ENCODE measurements at places on chromosomes 5 and 9. TPM values are rescaled to one million over a fixed set of nuclear protein-coding genes. Genes with fewer than 3 reads are reported as not detected.
A peak's percentile ranks its signal among the peaks of the same experiment; 100 is the strongest.

GRCh38 chr9:79428422-79428821 lies 143.3 kb upstream of the TLE4 start:
- ATAC-seq: no peak

DNA sequence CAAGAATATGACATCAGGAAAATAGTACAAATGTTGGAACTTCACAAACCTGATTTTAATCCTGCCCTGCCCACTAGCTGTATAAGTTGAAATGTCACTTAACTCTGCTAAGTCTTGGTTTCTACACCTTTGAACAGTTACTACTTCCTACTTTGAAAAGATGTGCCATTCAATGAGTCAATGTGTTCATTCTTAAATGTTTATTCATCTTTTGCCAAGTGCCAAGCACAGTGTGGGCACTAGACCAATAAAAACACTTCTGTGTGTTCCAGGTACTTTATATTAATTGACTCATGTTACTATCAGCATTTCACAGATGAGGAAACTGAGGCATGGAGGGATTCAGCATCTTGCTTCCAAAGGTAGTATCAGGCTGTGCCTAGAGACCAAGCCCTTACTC lies 12.8 kb downstream of the PDCL start:
- ATAC-seq: peak; percentile 73

DNA sequence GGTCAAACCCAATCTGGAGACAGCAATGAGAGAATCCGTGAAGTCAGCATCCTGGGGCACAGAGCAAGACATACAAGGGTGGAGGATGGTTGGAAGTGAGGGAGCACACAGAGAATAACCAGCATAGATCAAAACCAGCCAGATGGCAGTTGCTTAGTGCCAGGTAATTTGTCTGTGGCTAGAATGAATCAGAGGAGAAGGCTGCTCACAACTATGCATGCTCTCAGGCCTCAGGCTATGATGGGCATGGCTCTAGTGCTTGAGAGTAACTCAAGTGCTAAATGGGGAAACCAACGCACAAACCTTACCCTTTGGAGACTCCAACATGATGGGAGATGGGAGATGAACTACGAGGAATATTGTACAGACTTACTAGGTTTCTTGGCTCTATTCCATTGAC lies 160.8 kb downstream of the DMRT2 start:
- ATAC-seq: peak; percentile 51

DNA sequence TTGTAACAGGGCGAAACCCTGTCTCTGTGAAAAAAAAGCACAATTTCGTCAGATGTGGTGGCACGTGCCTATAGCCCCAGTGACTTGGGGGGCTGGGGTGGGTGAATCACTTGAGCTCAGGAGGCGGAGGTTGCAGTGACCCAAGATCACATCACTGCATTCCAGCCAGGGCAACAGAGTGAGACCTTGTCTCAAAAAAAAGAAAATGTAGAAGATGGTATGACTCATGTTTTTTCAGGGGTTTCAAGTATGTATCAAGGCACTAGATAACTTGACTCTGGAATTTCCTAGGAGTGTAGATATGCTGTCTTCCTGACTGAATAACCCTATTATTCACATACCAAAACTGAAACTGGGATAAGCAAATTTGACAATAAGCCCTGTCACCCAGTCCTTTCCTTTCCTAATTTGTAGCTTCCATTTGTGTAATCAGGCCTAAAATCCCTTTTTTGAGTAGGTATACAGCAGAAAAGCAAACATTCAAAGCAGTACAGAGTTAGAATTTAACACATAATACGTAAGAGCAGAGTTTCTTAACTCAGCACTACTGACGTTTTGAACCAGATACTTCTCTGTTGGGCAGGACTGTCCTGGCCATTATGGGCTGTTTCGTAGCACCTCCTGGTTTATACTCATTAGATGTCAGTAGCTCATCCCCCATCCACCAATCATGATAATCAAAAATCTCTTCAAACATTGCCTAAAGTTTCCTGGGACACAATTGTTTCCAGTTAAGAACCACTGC lies 17.3 kb upstream of the ANKRD18B start:
- no peak for ATAC-seq

DNA sequence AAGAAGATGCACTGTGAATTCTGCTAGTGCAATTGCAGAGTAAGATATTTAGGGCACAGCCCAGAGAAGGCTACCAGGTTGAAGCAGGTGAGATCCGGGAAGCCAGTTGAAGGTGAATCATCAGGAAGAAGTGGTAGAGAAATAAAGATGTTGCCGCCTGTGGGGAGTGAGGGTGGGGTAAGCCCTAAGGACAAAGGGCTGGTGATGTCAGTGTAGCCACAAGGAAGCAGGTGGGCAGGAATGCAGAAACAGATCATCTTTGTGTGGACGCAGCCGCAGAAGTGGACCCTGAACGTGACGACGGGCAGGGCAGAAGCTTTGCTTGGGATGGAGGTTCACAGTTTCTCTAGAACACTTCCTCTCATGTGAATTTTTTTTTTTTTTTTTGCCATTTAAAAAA lies 164.2 kb downstream of the ACTL7B start:
- peak; percentile 88 for ATAC-seq

GRCh38 chr9:82555031-82555430 lies 507.9 kb downstream of the RASEF start:
- no peak for ATAC-seq

GRCh38 chr9:94700445-94700844 lies 26.1 kb upstream of the AOPEP start:
- ATAC-seq: no peak

DNA sequence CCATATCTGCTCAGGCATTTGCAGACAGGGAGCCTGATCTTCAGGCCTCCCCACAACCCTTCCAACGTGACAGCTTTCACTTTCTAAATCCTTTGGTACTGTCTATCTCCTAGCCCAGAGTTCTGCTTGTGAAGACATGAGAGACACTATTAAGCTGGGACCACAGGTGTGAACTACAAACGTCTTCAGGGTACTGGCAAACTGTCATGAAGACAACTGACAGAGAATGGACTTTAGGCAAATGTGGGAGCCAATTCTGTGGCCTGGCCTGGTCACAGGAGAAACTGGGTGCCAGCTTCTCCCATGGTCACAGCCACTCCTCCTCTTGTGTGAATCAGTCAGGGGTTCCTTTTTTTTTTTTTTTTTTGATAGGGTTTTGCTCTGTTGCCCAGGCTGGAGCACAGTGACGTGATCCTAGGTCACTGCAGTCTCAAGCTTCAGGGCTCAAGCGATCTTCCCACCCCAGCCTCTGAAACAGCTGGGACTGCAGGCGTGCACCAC lies 10.4 kb downstream of the TRIM14 start:
- peak; percentile 29 for ATAC-seq

DNA sequence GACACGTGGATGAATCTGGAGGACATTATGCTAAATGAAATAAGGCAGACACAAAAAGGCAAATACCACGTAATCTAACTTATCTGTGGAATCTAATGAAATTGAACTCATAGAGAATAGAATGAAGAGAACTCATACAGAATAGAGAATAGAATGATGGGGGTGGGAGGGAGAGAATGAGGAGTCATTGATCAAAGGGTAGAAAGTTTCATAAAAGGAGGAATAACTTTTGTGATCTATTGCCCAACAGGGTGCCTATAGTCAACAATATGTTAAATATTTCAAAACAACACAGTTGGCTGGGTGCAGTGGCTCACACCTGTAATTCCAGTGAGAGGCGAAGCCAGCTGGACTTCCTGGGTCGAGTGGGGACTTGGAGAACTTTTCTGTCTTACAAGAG lies 54.9 kb upstream of the ZNF169 start:
- no peak for ATAC-seq

DNA sequence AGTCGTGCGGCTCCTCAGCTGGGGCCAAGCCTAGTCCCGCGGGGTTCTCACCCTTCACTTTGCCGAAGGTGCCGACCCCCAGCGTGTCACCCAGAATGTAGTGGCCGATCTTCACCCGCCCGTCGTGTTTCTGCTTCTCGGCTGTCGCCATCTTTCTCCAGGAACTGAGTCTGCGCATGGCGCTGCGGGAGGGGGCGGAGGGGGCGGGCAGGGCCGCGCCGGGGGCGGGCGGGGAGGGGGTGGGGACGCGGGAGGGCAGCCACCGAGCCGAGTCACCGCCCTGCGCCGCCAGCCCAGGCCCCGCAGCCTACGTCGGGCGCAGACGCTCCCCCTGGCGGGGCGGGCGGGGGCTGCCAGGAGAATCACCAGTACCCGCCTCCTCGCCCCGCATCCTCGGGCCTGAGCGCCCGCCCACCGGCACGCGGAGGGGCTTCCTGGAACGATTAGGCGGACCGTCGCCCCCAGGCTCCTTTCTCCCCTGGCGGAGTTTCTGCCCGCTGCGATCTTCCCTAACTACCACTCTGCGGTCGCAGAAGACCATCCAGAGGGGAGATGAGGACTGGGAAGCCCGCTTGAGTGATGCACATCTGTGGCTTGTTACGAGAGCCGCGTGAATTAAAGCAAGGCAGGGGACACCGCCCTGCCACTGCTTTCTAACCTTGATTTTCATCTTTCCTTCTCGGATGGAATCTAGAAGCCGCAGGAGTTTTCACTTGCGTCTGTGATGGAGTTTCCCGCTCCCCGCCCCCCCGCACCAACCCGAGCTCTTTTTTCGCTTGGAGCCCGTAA lies at the start of gene PRKAA1:
PRKAA1 (minus strand) TSS at position 363 of the 789 bp plus-strand sequence; CDS start at position 178, 185 bp downstream.
- peak; percentile 98 for ATAC-seq

GRCh38 chr5:147190331-147190730 lies 44.5 kb upstream of the STK32A start:
- no peak for ATAC-seq

DNA sequence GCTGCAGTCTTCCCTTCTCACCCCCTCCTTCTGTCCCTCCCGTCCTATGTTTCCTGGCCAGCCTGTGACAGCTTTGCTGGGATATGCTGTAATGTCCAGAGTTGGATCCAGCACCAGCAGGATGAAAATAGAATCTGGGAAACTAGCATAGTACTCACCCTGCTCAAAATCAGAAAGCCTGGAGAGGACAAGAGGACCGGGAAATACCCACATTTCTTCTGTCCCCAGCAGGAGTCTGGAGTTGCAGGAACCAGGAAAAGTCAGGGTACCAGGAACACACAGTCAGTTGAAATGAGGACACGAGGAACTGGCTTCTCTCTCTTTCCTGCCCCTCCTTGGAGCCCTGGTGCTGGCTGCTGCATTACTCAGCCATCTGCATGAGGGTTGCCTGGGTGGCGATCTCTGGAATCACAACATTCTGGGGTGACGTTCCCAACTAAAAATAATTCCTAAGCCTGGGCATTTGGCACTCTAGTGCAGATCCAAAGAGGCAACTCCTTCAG lies 59.6 kb upstream of the NFIL3 start:
- ATAC-seq: no peak

DNA sequence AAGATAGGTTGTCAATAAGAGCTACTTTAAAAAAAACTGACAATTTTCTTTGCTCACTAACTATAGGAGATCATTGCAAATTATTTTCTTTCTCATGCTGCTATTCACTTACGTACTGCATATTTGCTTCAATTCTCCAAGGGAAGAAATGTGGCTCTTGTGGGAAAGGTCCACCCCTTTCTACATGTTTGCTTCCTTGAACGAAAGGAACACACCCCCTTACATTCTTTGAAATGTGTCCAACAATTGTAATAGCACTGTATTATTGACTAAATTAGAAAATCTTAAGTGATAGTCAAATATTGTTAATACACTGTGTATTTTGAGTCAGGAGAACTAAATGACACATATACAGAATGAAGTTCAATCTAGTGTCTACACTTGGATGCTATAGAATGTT lies 5.2 kb downstream of the MEF2C start:
- ATAC-seq: no peak

CSF1R gene
- 2.7 TPM for total RNA-seq

IL9 gene
- not detected for total RNA-seq

SLC35A4 gene
- total RNA-seq: 52.4 TPM

IL4 gene
- total RNA-seq: not detected

ANKRD20A1 gene
- total RNA-seq: 5.9 TPM

DEPDC1B gene
- 4.9 TPM for total RNA-seq

NRARP gene
- 20.4 TPM for total RNA-seq

PCDHGC3 gene
- total RNA-seq: 38.8 TPM

IRX1 gene
- total RNA-seq: 1.1 TPM

KIAA1958 gene
- 3.9 TPM for total RNA-seq

BHMT gene
- total RNA-seq: 0.36 TPM
